ENCODE measurements at places on chromosomes 6 and 20. TPM values are rescaled to one million over a fixed set of nuclear protein-coding genes. Genes with fewer than 3 reads are reported as not detected.

- no peak for DNase-seq
These were observed 334.9 kb downstream of the TAF4 start for GRCh38 chr20:61730631-61731362.

DNA sequence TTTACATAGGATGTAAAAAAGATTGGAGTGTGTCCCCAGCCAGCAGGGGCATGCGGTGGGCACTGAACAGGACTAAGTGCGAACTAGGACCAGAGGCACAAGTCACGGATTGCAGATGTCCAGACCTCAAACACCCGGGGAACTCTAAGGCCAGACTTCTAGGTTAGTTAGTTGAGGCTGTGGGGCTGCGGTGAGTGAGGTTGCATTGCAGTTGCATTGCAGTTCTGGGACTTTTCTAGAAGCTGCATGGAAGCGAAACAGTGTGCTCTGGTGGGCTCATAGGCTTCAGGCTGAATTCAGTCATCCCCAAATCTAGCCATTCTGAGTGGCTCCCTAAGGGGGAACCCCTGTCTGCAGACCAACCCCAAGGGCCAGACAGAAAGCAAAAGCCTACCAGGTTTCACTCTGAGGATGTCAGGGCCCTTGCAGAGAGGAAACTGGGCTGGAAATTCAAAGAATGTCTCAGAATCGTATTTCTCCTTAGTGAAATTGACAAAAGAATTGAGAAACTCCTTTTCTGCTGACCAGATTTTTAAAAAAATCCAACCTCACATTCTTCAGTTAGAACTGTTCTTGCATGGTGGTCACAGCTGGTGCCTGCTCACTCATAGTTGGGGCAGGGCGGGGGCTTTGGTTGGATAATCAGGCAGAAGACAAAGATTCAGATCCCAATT, 182.8 kb downstream of the ZDHHC14 start:
- DNase-seq = no peak

Gene PKHD1
- polyA plus RNA-seq = 25.1 TPM

- no peak for DNase-seq
These were observed 569.9 kb downstream of the CDH26 start for GRCh38 chr20:60528141-60528540.

- no peak for DNase-seq
These were observed 20.0 kb downstream of the PNLDC1 start for GRCh38 chr6:159819932-159820640.

DNA sequence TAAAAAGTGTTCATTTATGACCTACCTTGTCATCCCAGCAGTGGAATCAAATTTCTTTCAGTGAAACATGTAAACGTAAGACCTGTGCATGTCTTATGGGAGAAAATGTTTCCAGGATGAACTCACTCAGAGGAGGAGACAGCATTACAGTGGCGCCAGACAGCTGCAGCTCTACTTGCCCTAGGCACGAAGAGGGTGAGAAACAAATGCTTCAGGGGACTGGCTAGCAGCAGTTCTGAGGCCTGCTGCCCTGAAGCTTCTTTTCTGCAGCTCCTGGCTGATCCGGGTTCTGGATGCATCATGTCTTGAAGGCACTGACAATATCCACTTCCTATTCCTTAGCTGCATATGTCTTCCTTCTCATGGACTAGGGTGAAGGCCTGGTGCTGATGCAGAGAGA, 120.2 kb downstream of the QRSL1 start:
- no peak for DNase-seq

DNA sequence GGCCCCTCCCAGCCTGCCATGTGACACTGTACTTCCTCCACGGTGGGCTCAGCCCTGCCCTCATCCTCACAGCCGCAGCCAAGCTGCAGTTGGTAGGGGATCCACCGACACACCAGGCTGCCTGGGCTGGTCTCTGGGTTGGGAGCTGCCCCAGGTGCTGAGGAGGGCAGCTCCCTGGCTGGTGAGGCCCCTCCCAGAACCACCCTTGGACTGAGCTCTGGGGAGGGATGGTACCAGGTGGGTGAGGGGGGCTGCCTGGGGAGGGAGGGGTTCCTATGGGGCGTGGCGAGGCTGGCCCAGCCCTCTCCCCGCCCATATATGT, 185 bp upstream of the TNFRSF6B start:
- no peak for DNase-seq

- DNase-seq = no peak
These were observed 8.9 kb upstream of the IGF2R start for GRCh38 chr6:159959976-159960384.

- no peak for DNase-seq
These were observed 98.8 kb downstream of the RTN4IP1 start for GRCh38 chr6:106530502-106530901.

GRCh38 chr6:62808565-62809293, 402.5 kb upstream of the FKBP1C start:
- DNase-seq = no peak

GRCh38 chr6:89299466-89299850, 15.6 kb downstream of the GABRR2 start:
- no peak for DNase-seq

Gene SPATS1
- polyA plus RNA-seq = not detected

Gene POM121L2
- polyA plus RNA-seq = not detected

GRCh38 chr6:1445650-1446330, 56.4 kb downstream of the FOXF2 start:
- no peak for DNase-seq

Gene CSTF1
- polyA plus RNA-seq = 49.0 TPM

GRCh38 chr6:155419161-155419560, 36.5 kb downstream of the NOX3 start:
- no peak for DNase-seq

- DNase-seq = no peak
These were observed 26.3 kb upstream of the TRAM2 start for GRCh38 chr6:52603000-52603795.
